LNCaP clone FGC (cell line): ENCODE measurements at places on chromosomes 5 and 9.
A peak's percentile ranks its signal among the peaks of the same experiment; 100 is the strongest.

- DNase-seq: no peak
These were observed at the start of gene LURAP1L for GRCh38 chr9:12774861-12775678. LURAP1L (plus strand) TSS chr9:12775020; CDS start chr9:12775716, 696 bp downstream.

- no peak for DNase-seq
These were observed 6.4 kb downstream of the GRIA1 start for GRCh38 chr5:153496835-153497234.

DNA sequence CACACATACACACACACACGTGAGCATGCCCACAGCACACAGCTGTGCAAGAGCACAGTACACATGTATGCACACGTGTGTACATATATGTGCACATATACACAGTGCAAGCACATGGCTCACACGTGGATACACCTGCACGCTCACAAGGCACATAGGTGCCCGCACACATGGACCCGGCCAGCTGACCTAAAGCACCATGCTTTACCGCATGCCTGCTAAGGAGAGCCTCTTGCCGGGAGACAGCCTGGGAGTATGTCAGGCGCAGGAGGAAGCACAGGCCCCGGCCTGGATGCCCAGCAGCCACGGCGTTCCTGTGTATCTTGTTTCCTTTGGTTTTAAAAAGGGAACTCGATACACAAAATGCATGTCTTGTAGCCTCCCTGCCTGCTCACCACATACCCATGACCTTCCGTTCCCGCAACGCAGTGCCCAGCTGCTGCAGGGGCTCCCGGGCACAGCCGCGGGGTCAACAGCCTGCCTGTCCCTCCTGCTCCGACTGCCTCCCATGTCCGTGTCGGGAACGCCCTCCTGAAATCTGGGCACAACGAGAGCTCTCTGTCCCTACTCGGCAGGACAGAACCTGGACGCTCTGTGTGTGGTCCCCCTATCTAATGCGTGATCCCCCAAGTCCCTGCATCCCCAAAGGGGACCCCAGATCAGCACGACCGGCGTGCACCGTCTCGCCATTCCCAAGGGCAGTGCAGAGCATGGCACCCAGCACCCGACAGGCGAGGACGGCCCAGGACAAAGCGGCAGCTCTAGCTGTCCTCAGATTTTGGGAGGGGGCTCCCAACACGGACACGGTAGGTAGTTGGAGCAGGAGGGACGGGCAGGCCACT is 3.6 kb downstream of the SLC12A7 start:
- no peak for DNase-seq

GRCh38 chr9:124399968-124400940 is 15.0 kb downstream of the PSMB7 start:
- no peak for DNase-seq

DNA sequence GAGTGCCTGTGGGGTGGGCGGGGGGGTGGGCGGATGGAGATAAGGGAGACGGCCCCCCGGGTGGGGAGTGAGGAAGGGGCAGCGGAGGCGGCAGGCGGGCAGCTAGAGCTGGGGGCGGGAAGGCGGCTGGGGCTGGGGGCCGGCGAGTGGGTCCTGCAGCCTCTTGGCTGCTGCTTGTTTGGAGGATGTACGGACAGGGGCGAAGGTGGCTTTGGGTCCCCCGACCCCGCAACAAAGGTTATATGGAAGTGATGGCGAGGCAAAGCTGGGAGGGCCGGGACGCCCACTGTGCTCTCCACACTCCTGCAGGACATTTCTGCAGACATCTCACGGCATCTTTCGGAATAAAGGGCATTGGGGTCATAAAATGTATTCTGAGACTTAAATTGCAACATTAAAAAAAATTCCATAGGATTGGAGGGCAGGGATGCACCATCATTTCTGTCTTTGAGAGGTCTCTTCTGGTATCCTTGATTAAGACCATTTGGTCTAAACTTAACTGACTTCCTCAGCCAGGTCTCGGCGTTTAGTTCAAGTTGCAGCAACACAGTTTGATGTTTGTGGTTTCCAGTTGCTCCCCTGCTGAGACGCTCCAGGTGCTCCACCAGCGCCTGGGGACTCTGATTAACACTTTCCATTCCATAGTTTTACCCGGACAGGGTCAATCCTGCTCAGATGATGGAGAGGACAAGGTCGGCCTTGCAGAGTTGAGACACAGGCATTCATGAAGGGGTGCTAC is 101.6 kb upstream of the SSBP2 start:
- no peak for DNase-seq

- DNase-seq: no peak
These were observed 80.2 kb downstream of the PRKACG start for GRCh38 chr9:68933434-68934328.

DNA sequence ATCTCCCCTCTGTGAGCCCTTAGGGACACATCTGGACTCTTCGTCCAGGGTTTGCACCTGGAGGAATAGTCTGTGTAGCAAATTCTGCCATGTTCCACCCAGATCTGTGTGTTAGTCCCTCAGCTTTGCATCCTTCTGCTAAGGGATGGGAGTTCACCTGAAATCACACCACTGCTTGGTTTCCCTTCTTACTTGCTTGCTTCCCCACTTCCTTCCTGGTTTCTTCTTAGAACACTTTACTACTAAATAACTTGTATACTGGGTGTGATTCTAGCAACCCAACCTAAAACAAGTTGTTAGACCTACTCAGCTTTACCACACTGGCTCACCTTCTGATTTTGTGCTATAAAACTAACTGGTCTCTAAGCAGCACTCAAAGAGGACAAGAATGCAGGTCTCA is 202.6 kb upstream of the MAP3K1 start:
- DNase-seq: no peak

- no peak for DNase-seq
These were observed 26.8 kb upstream of the PPP2CA start for GRCh38 chr5:134252671-134253070.

- DNase-seq: no peak
These were observed 97.1 kb downstream of the DTWD2 start for GRCh38 chr5:118891252-118891651.

GRCh38 chr9:97572196-97572891 is 60.8 kb downstream of the TSTD2 start:
- DNase-seq: no peak

DNA sequence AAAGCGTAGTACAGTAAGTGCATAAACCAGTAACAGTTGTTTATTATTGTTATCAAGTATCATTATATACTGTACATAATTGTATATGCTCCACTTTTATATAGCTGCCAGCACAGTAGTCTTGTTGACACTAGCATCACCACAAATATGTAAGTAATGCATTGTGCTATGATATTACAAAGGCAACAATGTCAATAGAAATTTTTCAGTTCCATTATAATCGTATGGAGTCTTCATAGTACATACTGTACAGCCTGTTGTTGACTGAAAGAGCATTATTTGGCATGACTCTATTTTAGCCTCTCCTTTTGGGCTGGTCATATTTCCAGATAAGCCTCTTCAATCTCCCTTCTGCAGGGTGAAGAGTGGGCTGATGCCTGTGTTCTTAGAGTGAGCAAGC is 40.4 kb downstream of the CFAP95 start:
- peak; percentile 25 for DNase-seq

- DNase-seq: peak; percentile 75
These were observed 121.7 kb upstream of the FAM120A start for GRCh38 chr9:93329629-93330280.

- DNase-seq: no peak
These were observed 329.6 kb downstream of the SLCO4C1 start for GRCh38 chr5:101966476-101966875.

DNA sequence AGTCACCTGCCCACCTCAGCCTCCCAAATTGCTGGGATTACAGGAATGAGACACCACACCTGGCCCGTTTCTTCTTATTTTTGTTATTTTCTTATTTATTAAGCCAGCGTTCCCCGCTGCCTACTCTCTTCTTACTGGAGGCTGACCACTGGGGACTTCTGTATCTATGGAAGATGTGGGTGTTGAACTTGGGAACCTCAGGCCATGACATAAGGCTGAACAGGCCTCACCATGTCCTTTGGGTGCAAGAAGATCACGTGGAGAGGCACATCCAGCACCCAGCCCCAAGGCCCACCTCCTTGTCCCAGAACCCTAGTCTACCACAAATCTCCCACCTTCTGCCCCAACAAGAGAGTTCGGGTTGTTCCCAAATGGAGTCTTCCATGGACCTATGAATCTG is 59.4 kb upstream of the NEK6 start:
- DNase-seq: no peak

- DNase-seq: no peak
These were observed 720 bp downstream of the TUSC1 start for GRCh38 chr9:25677301-25678146.

DNA sequence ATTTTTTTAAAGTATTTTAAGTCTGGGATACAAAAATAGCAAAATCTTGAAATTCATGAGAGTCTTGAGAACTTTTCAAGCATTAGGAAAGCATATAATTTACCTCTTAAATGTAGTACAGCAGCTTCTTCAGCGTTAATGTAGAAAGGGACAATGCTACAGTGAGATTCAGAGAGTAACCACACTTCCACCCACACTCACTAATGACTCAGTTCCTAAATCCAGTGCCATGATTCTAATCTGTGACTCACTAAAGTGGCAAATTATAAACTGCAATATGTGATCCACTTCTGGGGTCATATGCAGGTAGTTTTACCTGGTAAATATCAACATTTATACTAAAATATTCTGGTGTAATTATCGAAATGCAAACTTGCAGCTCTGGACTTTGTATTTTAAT is 434.5 kb upstream of the TUSC1 start:
- DNase-seq: no peak

DNA sequence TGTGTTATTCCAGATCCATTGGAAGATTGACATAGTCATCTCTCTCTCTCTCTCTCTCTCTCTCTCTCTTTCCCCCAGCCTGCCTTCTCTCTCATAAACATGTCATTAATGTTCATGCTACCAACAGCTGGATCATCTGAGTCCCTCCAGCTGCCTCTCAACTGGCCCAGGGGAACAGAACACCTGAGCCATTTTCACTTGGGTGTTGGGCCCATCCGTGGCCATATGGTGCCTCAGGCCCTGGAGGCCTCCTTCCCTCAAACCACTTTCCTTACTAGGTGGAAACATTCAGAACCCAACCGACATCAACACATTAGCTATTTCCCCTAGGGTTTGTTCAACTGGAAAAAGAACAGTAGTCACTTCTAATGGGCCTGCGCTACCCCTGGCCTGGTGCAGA is 196.2 kb downstream of the FRMD3 start:
- no peak for DNase-seq

GRCh38 chr9:130058887-130059286 is 5.2 kb downstream of the GPR107 start:
- no peak for DNase-seq

DNA sequence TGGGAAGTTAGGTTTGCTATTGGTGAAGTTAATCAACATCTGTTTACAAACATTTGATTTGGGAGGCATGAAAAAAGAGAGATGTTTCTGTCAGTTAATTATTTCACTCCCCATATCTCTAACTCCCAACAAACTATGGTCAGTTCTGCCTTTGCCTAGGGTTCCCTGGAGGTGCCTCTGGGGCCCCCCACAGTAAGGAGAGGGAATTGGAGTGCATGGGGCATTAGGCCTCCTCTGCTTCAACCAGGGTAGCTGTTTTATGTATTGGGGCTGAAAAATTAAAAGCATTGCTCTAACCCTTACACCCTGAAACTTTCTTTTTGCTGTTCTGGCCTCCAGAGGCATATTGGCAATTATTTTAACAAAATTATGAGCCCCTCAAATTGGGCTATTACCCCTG is 32.3 kb downstream of the RUSC2 start:
- no peak for DNase-seq
